ENCODE measurements at places on chromosomes 16 and 17.

DNA sequence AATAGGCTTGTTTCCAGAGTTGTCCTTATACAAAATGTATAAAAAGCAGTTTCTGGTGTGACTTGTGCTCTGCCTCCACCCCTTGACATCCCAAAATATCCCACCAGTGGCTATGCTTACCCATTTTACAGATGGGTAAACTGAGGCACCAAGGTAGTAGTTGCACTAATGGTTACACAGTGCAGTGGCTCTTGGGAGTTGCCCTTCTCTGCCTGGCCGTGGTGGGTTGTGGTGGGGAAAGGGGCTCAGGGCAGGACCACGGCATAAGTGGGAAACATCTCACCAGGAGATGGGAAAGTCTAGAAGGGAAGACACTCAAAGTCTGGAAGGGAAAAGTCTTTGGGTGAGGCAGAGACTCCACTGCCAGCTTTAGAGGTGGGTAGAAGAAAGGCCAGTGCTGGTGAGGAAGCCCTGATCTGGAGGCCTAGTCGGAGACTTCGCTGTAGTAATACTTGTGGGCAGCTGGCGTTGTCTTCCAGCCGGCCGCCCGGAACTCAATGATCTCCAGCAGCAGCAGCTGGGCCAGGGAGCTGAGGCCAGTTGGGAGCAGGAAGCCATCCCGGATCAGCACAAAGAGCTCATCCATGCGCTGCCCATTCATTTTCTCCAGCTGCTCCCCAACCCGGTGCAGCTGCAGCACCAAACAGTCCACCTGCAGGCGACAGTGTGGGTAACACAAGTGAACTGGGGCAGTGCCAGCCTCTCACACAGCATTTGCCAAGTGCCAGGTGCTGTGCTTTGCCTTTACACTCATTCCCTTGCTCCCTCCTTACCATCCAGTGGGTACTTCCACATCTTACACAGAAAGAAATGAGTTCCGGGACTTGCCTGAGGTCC lies 4.5 kb downstream of the MIF4GD start:
- no peak for DNase-seq

GRCh38 chr16:57166951-57167350 lies 18.9 kb downstream of the PSME3IP1 start:
- DNase-seq = no peak

DNA sequence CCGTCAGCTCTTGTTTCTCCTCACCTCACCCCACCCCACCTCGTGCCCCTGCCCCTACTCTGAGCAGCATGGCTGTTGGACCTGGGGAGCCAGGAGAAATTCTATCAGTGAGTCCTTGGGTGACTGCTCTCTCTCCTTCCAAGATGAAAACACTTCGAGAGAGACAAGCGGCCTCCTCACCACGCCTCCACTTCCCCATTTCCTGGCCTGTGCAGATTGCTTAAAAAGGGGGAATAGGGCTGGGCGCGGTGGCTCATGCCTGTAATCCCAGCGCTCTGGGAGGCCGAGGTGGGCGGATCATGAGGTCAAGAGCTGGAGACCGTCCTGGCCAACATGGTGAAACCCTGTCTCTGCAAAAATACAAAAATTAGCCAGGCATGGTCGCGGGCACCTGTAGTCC lies 9.5 kb downstream of the DLX4 start:
- no peak for DNase-seq

DNA sequence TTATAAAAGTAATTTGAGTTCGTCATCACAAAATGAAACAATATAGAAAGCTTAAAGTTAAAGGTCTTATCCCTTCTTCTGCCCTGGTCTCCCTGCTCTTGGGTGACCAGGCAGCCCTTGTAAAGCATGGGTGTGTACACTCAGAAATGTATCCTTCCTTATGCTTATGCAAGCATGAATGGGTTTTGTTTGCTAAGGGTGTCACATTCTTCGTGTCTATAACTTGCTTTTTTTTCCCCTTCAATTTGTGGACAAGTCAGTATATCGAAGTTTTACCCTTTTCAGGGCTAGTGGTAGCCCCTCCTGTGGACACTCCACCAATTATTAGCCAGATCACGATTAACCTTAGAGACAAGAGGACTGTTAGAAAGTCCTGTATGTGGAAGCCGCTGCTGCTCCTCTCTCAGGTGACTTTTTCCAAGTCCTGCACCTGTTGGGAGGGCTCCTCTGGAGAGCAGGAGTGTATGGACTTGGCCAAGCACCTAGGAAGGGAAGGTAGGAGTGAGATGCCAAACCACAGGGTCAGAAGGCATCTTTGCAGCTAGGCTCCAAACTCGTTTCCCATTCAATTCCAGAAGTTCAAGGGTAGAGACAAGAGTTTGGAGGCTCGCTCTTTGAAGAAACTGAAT lies 50.9 kb downstream of the LDHD start:
- DNase-seq = no peak

DNA sequence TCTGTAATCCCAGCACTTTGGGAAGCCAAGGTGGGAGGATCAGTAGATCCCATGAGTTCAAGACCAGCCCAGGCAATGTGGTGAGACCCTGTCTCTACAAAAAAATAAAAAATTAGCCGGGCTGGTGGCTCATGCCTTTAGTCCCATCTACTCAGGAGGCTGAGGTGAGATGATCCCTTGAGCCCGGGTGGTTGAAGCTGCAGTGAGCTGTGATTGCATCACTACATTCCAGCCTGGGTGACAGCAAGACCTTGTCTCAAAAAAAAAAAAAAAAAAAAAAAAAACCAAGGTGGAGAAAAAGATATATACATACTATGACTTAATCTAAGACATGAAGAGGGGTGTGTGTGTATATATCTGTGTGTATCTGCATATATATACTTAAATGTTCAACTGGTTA lies 26.7 kb downstream of the BBS2 start:
- no peak for DNase-seq

GRCh38 chr17:75152922-75153779 lies 1.2 kb downstream of the JPT1 start:
- no peak for DNase-seq

DNA sequence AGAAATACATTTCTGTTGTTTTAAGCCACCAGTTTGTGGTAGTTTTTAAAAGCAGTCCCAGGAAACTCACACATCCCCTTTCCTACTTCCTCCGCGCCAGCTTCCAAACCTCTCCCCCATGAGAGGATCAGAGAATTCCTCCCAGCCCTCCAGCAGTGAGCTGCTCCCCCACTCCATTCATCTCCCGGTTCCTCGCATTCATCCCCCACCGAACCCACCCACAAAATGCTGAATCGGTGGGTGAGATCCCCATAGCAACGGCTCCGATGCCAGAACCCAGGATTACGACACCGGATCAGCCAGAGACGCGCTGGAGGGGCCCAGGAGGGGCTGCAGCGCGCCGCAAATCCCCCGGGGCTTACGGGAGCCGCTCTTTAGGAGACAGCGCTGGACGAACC lies 251.4 kb upstream of the RPL38 start:
- DNase-seq = no peak

GRCh38 chr17:78415821-78416711 lies 37.6 kb downstream of the PGS1 start:
- peak; percentile 67 for DNase-seq

DNA sequence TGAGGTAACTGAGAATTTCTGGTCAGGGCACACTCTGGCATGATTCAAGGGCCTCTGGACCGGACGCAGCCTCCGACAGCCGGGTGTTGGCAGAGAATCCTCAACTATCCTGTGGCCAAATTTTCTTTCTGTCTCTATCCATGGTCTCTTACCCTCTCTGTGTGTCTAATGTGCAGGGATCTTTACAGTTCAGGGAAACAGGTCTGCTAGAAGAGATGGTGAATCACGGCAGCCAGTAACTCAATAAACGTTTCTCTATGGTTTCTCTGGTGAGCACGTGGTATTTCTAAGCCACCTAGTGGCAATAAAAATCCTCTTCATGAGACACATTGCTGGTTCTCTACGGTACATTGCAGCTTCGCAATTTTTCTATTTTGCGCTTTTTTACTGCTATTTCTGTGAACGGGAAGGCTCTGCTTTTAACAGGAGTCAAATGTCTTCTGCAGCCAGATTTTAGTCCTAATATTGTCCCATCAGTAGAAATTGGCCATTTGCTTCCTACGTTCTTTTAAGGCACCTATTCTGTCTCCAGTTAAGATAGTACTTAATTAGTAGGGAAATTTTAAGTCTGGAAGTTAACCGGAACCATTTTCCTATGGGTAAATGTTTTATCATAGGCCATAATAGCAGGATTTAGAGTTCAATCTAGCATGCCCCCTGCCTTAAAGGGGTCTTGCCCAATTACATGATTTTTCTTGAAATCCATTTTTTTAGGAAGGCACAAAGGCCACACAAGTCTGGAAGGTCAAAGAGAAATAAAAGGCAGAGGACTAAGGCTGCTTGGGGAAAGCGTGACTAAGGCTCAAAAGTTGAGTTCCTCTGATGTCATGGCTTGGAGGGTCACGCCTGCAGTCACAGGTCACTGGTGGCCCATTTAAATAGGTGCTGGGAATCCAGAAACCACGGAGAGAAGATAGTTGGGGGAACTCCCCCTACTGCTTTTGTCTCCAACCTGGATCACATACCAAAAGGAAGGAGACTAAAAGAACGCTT lies 31.5 kb downstream of the QPRT start:
- peak; percentile 20 for DNase-seq

- DNase-seq = no peak
Observed at GRCh38 chr16:51968749-51969148, 578.2 kb downstream of the TOX3 start.

GRCh38 chr17:43019418-43019817 lies 2.8 kb downstream of the VAT1 start:
- no peak for DNase-seq

Measured in smooth muscle cell of the brain vasculature (primary cell).